ENCODE measurements at places on chromosomes 6 and 20.

- no peak for DNase-seq
Observed at GRCh38 chr6:158760618-158761250, 58.4 kb downstream of the EZR start.

GRCh38 chr6:139337830-139338229 lies 36.6 kb downstream of the CITED2 start:
- DNase-seq = no peak

- no peak for DNase-seq
Observed at GRCh38 chr20:43749734-43750294, 23.0 kb upstream of the GTSF1L start.

DNA sequence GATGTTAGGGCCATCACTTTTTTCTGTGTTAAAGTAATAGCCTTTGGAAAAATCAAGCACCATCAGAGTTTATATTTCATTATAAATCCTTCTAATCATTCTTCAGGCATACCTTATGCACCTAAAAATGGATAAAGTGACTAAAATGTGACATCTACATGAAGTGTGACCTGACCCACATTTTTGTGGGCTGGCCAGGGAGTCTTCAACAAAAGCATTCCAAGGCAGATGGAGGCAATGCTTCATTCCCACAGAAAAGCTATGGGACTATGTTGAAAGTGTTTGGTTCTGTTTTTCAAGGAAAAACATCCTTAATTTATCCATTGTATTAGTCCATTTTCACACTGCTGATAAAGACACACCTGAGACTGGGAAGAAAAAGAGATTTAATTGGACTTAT lies 58.8 kb upstream of the LTV1 start:
- no peak for DNase-seq

DNA sequence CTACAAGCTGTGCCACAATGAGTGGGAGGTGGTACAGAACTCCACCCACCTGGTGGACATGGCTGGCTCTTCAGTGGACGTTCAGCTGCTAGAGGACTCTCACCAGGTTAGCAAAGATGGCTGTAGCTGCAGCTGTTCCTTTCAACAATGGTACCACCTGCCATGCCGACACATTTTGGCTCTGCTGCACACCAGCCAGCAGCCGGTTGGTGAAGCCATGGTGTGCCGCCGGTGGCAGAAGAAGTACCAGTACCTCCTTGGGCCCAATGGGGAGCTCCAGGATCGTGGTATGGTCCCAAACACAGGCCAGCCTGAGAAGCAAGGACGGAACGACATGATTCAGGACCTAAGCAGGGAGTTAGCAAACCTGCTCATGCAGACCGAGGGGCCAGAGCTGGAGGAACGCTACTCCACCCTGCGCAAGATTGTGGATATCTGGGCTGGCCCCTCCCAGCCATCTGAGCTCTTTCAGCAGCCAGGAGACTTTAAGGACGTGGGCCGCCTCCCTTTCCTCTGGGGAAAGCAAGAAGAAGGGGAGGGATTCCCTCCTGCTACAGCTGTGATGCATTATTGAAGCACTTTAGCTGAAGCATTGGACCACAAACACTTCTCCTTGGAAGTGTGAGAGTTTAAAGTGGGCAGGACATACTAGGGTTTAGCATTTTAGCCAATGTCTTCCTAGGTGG lies 2.8 kb upstream of the ZSWIM1 start:
- DNase-seq = no peak

DNA sequence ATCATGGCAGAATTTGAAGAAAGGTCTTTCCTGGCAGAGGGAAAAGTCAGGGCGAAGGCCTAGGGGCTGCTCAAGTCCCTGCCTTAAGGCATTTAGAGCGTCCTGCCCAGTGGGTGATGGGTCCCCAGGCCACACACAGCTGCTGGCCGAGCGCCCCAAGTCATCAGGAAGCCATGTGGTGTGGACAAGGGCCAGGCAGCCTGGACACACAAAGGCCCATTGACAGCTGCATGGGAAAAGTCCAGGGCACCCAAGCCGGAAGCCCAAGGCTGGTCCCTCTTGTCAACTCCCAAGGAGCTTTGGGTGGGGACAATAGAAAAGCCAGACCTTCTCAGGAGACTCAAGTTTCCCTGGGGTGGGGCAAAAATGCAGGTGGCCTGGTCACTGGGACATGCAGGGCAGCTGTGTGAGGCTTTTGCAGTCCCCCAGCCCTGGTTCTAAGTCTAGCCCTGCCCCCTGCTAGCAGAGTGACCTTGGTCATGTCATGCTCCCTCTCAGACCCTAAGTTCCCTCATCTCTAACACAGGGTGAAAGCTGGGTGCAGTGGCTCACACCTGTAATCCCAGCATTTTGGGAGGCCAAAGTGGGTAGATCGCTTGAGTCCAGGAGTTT lies 44.3 kb upstream of the PTGIS start:
- DNase-seq = no peak

DNA sequence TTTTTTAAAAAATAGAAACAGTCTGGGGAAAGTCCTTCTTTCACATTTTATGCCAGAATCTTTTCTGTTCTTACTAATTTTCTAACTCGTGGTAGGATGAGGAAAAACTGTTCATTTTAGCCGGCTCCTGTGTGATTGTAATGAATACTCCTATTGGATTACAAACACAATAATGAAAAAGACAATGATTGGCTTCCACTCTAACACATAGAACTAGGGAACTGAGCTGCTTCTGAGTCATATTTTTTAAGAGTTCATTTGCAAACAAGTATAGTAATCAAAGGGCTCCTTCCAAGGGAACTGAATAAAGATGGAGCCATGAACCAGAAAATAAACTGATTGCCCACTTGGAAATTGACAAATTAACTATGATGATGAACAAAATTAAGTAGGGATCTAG lies 265.3 kb upstream of the TCF21 start:
- DNase-seq = no peak

DNA sequence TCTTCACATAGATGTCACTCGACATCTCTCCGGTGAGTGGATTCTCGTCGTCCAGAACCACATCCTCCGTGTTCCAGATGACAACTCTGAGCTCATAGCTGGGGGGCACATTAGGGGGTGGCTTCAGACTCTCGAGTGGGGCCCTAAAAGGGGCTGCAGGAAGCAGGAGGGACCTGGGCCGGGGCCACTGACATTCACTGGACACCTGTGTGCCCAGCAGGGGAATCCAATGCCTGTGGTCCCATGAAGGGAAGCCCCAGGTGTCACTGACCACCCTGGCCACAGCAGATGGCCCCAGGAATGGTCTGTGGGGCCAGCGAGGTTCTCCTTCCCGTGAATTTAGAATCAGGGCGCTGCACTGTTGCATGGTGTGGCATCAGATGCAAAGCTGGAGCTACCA lies 18.7 kb downstream of the ERGIC3 start:
- no peak for DNase-seq

DNA sequence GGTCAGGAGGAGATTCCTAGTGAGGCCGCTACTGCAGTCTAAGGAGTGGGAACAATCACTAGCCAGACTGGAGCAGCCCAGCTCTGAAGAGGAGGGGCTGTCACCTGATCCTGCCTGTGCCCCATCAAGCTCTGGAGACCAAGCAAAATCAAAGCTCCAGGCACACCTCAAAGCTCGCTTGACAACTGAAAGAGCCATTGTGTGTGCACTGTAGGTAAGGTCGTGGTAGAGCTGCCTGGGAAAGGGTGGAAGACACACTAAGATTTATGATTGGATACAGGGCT lies 58.2 kb downstream of the CSE1L start:
- no peak for DNase-seq
